Liver (tissue), 10 donors: ENCODE measurements at places on chromosomes 13 and 19. TPM values are rescaled to one million over a fixed set of nuclear protein-coding genes. Genes with fewer than 3 reads are reported as not detected.
A peak's percentile ranks its signal among the peaks of the same experiment; 100 is the strongest.

- no peaks in the 10 kb centered on the region for H3K36me3 ChIP-seq
- H3K4me3 ChIP-seq: no peak overlapping the region
- no peaks in the 10 kb centered on the region for H3K27me3 ChIP-seq
- H3K4me1 ChIP-seq: no peaks in the 10 kb centered on the region
- H3K27ac ChIP-seq: no peak overlapping the region
- no peak for DNase-seq
Observed at GRCh38 chr13:43473437-43473836, 313.3 kb downstream of the ENOX1 start.

- no peak overlapping the region for H3K27ac ChIP-seq
- no peak overlapping the region for H3K4me3 ChIP-seq
- no peaks in the 10 kb centered on the region for H3K36me3 ChIP-seq
- DNase-seq: no peak
- no peaks in the 10 kb centered on the region for H3K4me1 ChIP-seq
Observed at GRCh38 chr19:48543121-48543710, 8.8 kb upstream of the SULT2B1 start.

DNA sequence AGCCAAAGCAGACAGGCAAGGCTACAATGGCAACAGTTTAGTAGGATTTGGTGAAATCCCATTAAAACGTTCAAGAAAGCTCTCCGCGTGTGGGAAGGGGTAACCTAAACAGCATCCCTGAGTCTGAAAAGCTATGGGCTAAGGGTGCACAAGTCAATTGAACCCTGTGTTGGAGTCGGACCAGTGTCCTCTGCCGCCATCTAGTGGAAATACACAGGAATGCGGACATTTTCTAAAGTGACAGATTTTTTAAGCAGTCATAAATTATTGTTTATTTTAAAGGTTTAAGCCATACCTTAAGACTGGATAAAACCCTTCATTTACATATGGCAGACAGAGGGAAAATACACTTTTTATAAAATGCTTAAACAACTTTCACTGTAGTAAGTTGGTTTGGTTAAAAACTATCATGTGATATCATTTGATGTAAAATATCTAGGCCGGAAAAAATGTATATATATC is 26.5 kb upstream of the LSM14A start:
- peak; percentile 54 for DNase-seq
- H3K36me3 ChIP-seq: no peaks in the 10 kb centered on the region
- H3K4me3 ChIP-seq: no peak overlapping the region
- no peak overlapping the region for H3K27ac ChIP-seq
- H3K4me1 ChIP-seq: no peaks in the 10 kb centered on the region
- no peaks in the 10 kb centered on the region for H3K27me3 ChIP-seq

GRCh38 chr13:40440990-40441820 is 225.2 kb downstream of the FOXO1 start:
- no peak overlapping the region for H3K4me3 ChIP-seq
- peak overlapping the region; percentile 65 for H3K27ac ChIP-seq
- H3K27me3 ChIP-seq: no peaks in the 10 kb centered on the region

DNA sequence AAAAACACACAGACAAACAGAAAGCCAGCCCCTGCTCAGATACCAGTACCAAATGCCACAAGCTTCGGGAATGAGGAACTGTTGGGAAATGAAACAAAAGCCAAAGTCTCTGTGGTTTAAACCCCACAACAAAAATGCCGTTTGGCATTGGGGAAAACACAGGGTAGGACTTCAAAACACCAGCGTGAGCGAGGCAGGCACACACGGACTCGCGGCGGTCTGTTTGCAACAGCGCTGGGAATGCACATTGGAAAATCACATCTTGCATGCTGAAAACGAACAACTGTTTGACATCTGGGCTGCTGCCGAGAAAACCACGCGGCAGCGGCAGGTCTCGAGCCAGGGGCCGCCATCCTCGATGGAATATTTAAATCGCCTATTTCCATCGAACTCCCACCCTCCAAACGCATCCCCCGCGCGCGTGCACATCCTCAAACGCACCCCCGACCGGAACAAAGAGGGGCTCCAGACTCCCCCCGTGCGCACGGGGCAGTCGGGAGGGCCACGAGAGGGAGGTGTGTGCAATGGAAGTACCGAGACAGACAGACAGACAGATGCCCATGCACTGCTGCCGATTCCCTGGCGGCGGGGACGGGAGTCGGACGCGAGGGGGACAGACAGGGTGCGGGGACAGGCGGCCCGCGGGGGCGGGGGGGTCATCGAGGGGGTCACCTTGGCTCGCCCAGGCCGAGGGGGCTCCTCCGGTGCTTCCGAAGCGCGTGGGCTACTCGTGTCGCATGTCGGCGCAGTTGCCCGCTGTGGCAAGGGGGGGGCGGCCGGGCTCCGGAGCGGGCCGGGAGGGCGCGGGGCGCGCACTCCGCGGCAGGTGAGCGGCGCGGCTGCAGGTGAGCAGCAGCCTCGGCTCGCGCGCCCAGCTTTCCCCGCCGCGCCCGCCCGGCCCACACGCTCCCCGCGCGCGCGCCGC is at the start of gene GPR12:
GPR12 (minus strand) TSS at position 880 of the 925 bp plus-strand sequence. CDS start 959 bp downstream, outside the sequence.
- H3K4me3 ChIP-seq: no peak within 1 kb of the TSS
- no peak within 1 kb of the TSS for H3K27ac ChIP-seq
- peaks cover 5% of the 10 kb centered on the region for H3K27me3 ChIP-seq
- DNase-seq: no peak
- H3K4me1 ChIP-seq: peaks cover 5% of the 10 kb centered on the region

DNA sequence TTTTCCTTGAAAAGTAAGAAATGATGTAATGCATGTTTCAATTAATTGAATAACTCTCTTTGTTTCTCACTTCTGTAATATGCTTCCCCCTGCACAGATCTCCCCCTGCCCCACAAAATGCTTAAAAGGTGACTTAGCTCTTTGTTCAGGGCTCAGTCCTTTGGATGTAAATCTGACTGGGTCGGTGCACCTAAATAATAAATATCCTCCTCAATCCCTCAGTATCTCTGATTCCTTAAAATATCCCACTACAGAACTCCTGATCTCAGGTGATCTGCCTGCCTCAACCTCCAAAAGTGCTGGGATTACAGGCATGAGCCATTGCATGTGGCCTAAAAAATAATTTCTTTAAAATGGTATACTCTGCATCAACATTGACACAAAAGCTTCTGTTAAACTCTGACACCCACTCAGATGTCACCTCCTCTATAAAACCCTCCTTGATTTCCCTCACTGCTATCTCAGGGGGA is 107.0 kb downstream of the ZNF429 start:
- H3K27me3 ChIP-seq: no peaks in the 10 kb centered on the region
- no peaks in the 10 kb centered on the region for H3K4me1 ChIP-seq
- H3K36me3 ChIP-seq: no peaks in the 10 kb centered on the region
- H3K27ac ChIP-seq: no peak overlapping the region

DNA sequence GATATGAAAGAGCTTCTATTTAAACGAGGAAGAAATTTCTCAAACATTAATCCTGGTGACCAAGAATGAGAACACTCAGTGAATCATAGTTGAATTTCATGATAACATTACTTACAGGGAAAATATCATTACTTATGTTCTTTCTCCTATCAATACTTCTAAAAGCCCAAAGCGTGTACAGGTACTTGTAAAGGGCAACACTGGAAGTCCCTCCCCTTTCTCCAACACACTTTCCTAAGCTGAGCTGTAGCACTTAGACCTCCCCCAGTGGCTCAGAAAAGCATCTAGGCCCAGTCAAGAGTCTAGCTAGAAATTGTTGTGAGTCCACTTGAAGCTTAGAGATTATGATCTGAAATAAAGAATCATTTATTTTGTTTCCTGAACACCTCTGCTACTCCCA is 150.7 kb downstream of the ABCC4 start:
- no peaks in the 10 kb centered on the region for H3K27me3 ChIP-seq
- H3K4me1 ChIP-seq: peaks cover 6% of the 10 kb centered on the region

DNA sequence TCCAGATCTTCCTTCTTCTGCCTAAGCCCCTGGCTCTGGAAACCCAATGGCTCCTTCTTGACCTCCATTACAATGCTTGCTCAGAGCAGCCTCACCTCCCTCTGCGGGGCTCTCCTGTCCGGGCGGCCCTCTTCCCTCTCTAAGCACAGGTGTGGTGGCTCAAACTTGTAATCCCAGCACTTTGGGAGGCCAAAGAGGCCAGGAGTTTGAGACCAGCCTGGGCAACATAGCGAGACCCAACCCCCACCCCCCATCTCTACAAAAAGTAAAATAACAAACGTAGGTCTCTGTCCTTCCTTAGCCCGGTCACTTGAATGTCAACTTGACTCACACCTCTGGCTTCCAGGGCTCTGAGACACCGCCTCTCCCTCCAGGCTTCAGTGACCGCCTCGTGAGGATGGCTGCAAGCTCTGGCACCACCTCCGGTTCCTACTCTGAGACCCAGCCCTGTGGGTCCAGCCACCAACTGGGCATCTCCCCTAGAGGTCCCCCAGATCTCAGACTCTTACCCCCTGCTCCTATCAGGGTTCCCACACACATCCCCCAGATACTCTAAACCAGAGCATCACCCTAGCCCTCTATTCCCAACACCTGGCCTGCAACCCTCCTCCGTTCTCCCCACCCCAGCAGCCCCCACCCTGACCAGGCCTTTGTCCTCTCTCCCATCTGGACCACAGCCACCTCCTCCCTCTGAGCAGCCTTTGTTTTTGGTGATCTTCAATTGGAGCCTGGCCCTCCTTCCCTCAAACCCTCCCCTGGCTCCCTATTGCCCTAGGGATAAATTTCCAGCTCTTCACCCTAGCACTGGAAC is 4.7 kb upstream of the TLE2 start:
- no peak overlapping the region for H3K4me3 ChIP-seq
- H3K27ac ChIP-seq: no peak overlapping the region
- H3K27me3 ChIP-seq: no peaks in the 10 kb centered on the region
- H3K36me3 ChIP-seq: no peaks in the 10 kb centered on the region

GRCh38 chr19:23999821-24000610 is 85.3 kb downstream of the ZNF726 start:
- H3K4me1 ChIP-seq: no peaks in the 10 kb centered on the region
- no peaks in the 10 kb centered on the region for H3K36me3 ChIP-seq
- no peak for DNase-seq
- no peak overlapping the region for H3K27ac ChIP-seq

- no peak overlapping the region for H3K4me3 ChIP-seq
- DNase-seq: no peak
- H3K36me3 ChIP-seq: no peaks in the 10 kb centered on the region
- no peak overlapping the region for H3K27ac ChIP-seq
- peaks cover 2% of the 10 kb centered on the region for H3K4me1 ChIP-seq
- H3K27me3 ChIP-seq: no peaks in the 10 kb centered on the region
Observed at GRCh38 chr13:67146523-67147130, 83.5 kb downstream of the PCDH9 start.

GRCh38 chr19:52453324-52454094 is at the start of gene ZNF578:
ZNF578 (plus strand) TSS chr19:52453553; CDS start chr19:52501846, 48,293 bp downstream.
- peak; percentile 58 for DNase-seq
- no peak within 1 kb of the TSS for H3K27ac ChIP-seq
- H3K4me1 ChIP-seq: peaks cover 3% of the 10 kb centered on the region

DNA sequence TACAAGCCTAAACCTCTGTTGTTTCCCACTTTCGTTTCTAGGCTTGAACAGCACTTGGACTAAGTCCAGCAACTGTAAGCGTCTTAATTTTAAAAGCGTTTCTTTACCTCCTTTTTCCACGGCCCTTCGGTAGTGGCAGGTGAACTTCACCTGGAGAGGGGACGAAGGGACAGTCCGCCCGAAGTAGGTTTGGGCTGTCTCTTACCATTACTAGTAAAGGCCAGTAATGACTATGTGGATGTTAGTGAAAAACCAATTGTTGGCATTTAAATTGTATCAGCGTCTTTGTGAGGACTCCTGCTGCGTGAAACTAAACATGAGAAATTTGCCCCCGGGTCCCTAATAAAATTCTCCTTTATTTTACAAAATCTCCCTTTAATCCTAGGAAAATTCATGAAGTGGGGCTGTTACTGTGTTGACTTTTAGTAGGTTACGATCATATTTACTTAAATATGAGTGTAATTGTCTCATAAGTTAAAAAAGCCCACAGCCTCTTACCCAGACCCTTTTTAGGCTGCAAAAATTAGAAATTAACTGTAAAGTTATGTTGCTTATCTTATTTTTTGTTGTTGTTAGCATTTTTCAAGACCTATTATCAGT is 983 bp downstream of the ITM2B start:
- H3K4me3 ChIP-seq: peak overlapping the region; percentile 82
- peak overlapping the region; percentile 98 for H3K27ac ChIP-seq
- peaks cover 40% of the 10 kb centered on the region for H3K4me1 ChIP-seq

GRCh38 chr13:84430446-84430845 is 548.2 kb upstream of the SLITRK1 start:
- no peaks in the 10 kb centered on the region for H3K27me3 ChIP-seq
- H3K4me1 ChIP-seq: no peaks in the 10 kb centered on the region
- no peak overlapping the region for H3K4me3 ChIP-seq

- no peaks in the 10 kb centered on the region for H3K27me3 ChIP-seq
- no peak overlapping the region for H3K4me3 ChIP-seq
- no peaks in the 10 kb centered on the region for H3K36me3 ChIP-seq
- peaks cover 5% of the 10 kb centered on the region for H3K4me1 ChIP-seq
- H3K27ac ChIP-seq: no peak overlapping the region
Observed at GRCh38 chr19:35117799-35118198, 2.2 kb downstream of the FXYD3 start.

DNA sequence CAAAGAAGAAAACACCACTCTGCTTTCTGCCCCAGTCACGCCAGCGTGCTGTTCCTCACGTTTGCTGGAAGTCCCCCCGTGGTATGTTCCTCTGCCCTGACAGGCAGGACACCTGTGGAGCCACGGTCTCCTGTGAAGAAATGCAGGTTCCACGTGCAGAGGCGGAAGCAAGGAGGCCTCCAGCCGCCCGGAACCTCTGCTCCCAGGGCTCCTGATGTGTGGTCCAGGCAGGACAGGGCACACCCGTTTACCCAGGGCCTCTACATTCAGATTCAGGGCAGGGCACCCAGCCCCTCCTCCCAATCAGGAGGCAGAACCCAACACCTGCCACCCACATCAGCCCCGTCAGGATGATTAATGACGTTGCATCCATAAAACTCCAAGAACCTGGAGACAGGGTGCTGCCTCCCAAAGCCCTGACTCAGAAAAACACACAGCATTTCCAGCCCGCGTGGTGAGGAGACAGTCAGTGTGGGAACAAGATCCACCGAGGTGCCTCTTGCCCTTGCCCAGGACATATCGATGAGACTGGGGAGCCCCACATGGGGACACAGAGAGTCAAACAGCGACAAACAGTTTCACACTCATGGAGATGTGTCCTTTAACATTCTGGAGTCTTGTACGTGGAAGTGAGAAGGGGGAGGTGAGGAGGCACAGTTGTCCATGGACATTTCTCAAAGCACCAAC is 76.2 kb downstream of the COL4A1 start:
- H3K4me3 ChIP-seq: no peak overlapping the region
- DNase-seq: no peak
- H3K4me1 ChIP-seq: no peaks in the 10 kb centered on the region
- H3K36me3 ChIP-seq: no peaks in the 10 kb centered on the region
- H3K27me3 ChIP-seq: no peaks in the 10 kb centered on the region
- no peak overlapping the region for H3K27ac ChIP-seq

GRCh38 chr19:4369888-4370260 is 26.5 kb downstream of the MPND start:
- peak; percentile 74 for DNase-seq
- no peak overlapping the region for H3K4me3 ChIP-seq
- no peaks in the 10 kb centered on the region for H3K27me3 ChIP-seq
- peaks cover 19% of the 10 kb centered on the region for H3K4me1 ChIP-seq
- peak overlapping the region; percentile 51 for H3K27ac ChIP-seq
- peaks cover 3% of the 10 kb centered on the region for H3K36me3 ChIP-seq

- no peaks in the 10 kb centered on the region for H3K36me3 ChIP-seq
- H3K27me3 ChIP-seq: no peaks in the 10 kb centered on the region
- DNase-seq: no peak
- no peaks in the 10 kb centered on the region for H3K4me1 ChIP-seq
Observed at GRCh38 chr13:21615427-21615826, 11.5 kb upstream of the MICU2 start.

The ZNF225 gene
- 4.5 TPM for total RNA-seq

The MICOS13 gene
- total RNA-seq: 19.0 TPM

The ZNF728 gene
- not detected for total RNA-seq

The OR10H1 gene
- under 0.01 TPM for total RNA-seq

The PPP2R1A gene
- 33.6 TPM for total RNA-seq

The SPACA4 gene
- not detected for total RNA-seq

The PCID2 gene
- total RNA-seq: 39.1 TPM
